Lung microvascular endothelial cell (primary cell): ENCODE measurements at places on chromosomes 7 and 10.

DNA sequence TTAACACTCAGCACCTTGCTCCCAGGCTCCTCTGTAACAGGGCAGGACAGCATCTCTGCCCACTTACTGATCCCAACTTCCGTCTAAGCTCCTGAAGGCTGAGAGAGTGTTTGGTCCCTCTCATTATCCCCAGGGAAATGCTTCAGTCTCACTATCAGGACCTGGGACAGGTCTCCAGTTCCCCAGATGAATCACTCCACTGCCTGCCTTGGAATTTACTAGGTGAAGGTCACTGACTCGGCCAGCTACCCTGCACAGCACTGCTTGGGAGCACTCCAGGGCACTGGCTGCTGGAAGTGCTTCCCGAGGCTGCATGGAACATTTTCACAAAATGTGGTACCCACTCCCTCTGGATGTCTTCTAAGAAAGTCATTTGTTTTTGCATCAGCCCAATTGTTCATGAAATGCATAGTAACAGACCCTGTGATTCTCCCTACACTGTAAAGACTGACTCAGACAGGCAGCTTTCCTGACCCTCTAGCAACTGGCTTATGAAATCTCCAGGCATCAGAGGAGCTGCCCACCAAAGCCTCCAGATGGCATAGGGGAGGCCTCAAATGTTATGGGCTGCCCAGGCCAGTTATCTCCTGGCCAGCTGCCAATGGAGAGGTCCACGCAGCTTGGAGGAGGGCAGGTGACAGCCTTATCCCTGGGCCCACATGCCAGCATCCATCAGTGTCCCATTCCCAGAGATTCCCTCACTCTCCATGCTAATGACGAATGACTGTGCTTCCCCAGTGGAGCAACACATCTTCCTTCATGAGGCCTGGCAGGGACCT is 89.1 kb downstream of the GFRA1 start:
- DNase-seq = peak; percentile 4

GRCh38 chr7:139943401-139943800 is 114.3 kb downstream of the TBXAS1 start:
- DNase-seq = no peak

DNA sequence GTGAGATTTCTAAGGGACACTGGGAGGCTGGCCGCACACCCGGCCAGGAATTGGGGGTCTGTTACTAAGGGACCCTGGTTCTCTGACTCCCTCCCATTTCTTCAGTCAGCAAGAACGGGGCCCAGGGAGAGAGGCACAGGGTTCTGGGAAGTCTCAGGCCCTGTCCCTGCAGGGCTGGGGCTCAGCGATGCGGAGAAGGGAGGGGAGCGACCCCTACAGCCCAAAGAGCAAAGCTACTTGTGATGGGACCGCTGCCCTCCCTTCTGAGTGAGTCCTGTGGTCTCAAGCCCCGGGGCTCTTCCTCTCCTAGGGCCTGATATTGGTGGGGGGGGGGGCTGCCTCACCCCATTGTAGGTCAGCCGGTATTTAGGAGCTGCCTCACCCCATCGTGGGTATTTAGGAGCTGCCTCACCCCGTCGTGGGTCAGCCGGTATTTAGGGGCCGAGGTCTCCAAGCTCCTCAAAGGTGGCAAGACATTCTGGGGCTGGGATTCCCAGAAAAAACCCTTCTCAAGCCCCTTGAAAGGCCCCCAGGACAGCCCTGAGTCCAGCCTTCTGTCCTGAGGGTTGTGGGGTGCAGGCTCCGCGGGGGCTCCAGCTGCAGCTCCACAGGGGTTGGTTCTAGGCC is 16.9 kb upstream of the NKX6-2 start:
- DNase-seq = no peak

- DNase-seq = no peak
Measured at GRCh38 chr7:107878636-107879035, 12.3 kb upstream of the DLD start.

- DNase-seq = no peak
Measured at GRCh38 chr7:19589446-19589845, 119.4 kb downstream of the POLR1F start.

- DNase-seq = no peak
Measured at GRCh38 chr7:90604383-90604782, 8.3 kb downstream of the CDK14 start.

DNA sequence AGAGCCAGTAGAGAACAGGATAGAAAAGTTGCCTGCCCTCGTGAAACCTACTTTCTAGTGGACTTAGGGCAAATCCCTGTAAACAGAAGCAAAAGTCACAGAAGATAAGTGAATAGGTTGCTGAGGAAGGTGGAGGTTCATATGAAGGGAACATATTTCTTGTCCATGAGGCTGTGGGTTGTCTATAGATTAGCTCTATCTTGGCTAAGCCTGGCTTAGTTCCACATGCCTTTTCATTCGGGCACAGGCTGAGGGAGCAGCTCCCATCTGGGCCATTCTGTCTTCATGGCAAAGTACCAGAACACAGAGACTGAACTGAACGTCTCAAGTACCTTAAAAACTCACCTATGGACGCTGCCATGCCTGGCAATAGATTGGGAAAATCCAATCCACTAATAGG is 45.3 kb downstream of the BZW2 start:
- DNase-seq = no peak

GRCh38 chr10:101414034-101414433 is 60.1 kb downstream of the BTRC start:
- DNase-seq = no peak

DNA sequence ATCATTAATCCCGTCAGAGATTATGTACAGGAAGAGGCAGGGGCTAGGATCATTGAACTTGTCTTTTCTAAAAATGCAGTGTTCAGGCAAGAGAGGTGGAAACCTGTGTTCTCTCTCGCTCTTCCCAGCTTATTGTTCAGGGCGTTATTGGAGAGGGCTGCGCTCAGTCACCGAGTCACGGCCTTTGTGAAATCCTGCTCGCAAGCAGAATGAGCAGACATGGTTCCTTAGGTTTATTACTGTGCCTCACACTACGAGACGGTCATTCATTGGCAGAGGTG is 631 bp upstream of the PRKRIP1 start:
- DNase-seq = peak; percentile 19
